Uterus (tissue), 4 donors: ENCODE measurements at places on chromosomes 16 and 17. TPM values are rescaled to one million over a fixed set of nuclear protein-coding genes. Genes with fewer than 3 reads are reported as not detected.

DNA sequence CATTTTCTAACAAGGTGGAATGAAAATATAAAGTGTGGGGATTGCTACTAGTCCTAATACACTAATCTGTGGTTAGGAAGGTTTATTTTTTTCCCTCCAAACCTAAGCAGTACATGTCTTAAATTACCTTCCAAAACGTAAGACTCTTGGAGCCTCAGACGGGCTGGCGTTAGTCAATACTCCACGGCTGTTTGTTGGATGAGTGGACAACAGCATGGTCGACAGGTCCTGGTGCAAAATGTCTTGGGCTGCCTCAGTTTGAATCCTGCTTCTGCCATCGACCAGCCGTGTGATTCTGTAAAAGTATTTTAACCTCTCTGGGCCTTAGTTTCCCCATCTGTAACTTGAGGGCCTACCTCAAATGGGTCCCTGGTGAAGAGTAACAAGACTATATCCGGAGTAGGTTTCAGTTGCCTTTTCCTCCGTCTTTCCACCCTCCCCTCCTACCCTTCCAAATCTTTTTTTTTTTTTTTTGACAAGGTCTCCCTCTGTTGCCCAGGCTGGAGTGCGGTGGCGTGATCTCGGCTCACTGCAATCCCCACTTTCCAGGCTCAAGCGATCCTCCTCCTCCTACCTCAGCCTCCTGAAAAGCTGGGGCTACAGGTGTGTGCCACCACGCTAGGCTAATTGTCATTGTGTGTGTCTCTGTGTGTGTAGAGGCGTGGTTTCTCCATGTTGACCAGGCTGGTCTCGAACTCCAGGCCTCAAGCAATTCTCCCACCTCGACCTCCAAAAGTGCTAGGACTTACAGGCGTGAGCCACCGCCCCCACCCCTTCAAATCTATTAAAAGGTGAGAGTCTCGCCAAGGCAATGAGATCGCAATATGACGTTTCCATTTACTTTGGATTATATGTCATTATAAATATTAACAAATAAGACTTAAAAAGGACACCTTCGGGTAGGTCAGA lies 5.8 kb downstream of the SCGB1C2 start:
- no peaks in the 10 kb centered on the region for H3K4me1 ChIP-seq
- no peak overlapping the region for H3K27ac ChIP-seq
- no peak overlapping the region for H3K4me3 ChIP-seq
- H3K36me3 ChIP-seq, result no peaks in the 10 kb centered on the region
- DNase-seq, result no peak
- no peaks in the 10 kb centered on the region for H3K27me3 ChIP-seq

DNA sequence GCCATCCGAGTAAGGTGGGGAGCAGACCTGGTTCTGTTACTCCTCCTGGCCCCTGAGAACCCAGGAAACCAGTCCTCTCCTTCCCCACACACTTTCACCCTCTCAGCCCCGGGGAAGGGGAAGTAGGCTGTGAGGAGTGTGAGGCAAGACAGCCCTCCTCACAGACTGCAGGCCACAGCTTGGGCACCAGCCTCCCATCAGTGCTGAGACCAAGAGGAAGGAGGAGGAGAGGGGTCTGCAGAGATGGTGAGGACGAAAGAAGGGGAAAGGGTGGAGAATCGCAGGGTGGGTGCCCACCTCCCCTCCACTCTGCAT lies 7.0 kb downstream of the G6PC3 start:
- H3K36me3 ChIP-seq, result no peaks in the 10 kb centered on the region
- DNase-seq, result no peak
- H3K27me3 ChIP-seq, result no peaks in the 10 kb centered on the region
- no peak overlapping the region for H3K4me3 ChIP-seq

GRCh38 chr16:2603165-2604015 lies 65.6 kb downstream of the PDPK1 start:
- H3K27me3 ChIP-seq, result no peaks in the 10 kb centered on the region
- H3K27ac ChIP-seq, result peak overlapping the region; percentile 73
- peak overlapping the region; percentile 92 for H3K4me3 ChIP-seq

DNA sequence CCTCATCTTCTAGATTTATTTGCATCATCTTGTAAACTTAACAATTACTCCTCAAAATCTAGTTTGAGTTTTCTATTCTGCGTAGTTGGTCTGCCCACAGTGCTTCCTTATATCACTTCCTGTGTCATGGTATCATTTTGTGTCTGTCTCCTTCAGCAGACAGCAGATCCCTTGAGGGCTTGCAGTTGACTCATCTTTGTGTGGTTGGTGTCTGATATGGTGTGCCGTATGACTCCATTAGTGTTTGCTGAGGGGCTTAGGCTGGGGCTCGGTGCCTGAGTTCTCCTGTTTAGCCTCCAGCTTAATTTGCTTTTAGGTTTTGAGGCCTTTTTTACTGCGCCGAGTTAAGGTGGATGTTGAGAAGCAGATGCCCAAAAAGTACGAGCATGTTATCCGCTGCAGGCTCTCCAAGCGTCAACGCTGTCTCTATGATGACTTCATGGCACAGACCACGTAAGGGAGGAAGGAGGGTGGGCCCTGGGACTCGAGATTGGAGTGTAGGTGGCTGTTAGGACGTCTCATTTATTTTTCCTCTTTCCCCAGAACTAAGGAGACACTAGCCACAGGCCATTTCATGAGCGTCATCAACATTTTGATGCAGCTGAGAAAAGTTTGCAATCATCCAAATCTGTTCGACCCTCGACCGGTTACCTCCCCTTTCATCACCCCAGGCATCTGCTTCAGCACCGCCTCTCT lies 16.9 kb downstream of the SRCAP start:
- DNase-seq, result no peak
- no peaks in the 10 kb centered on the region for H3K36me3 ChIP-seq
- no peaks in the 10 kb centered on the region for H3K4me1 ChIP-seq

DNA sequence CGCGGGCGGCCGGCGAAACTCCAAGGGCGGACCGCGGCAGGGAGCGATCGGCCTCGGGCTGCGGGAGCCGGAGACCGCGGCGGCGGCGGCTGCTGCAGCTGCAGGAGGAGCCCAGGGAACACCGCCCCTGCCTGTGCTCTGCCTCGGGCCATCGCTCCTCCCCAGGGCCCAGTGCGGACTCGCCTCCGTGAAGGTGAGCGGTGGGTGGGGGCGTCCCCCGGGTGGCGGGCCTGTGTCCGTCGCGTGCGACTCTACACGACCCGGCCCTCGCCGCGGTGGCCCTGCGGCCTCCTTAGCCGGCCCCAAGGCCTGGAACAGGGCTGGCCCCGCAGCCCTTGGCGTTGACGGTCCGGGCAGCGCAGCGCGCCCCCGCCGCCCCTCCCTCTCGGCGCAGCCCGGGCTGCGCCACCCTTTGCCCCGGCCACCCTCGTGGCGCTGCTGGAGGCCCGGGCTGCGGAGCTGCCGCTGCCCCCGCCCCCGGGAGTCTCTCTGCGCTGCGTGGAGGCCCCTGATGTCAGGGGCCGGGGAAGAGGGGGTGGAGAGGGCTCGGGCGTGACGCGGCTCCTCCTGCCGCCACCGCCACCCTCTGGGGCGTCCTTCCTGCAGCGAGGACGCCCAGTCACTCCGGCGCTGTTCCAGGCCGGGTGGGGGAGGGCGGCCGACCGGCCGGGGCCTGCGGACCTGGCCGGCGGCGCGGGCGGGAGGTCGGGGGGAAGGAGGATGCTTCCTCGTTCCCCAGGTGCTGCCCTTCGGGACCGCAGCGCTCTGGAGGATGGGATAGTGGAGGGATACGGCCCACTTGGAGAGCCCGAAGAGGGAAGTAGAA lies 485 bp downstream of the DYNLL2 start:
- peak overlapping the region; percentile 79 for H3K4me3 ChIP-seq
- H3K27ac ChIP-seq, result peak overlapping the region; percentile 85
- no peaks in the 10 kb centered on the region for H3K36me3 ChIP-seq

GRCh38 chr17:9177212-9177611 lies 155.9 kb downstream of the NTN1 start:
- H3K36me3 ChIP-seq, result no peaks in the 10 kb centered on the region
- H3K4me1 ChIP-seq, result no peaks in the 10 kb centered on the region
- no peak overlapping the region for H3K4me3 ChIP-seq
- H3K27me3 ChIP-seq, result no peaks in the 10 kb centered on the region
- peak; percentile 23 for DNase-seq

DNA sequence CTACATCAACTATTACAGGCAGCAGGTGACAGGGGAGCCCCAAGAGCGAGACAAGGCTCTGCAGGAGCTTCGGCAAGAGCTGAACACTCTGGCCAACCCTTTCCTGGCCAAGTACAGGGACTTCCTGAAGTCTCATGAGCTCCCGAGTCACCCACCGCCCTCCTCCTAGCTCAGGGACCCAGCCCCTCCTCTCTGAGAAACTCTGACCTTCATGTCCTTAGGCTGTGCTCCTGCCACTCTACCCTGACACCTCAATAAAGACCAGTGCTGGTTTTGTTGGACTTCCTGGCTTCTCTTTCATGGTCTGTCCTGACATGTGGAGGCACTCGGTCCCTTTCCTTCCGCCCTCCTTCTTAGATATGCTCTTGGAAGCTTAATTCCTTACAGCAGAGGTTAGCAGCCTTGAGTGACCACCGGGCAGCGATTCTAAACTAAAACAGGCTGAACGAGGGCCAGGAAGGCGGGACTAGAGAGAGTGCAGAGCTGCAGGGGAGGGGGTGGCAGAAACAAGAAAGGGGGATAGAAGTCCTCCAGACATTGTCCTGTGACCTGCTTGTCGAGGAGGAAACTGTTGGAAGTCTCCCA lies 915 bp downstream of the AHSP start:
- peak overlapping the region; percentile 79 for H3K27ac ChIP-seq
- peak; percentile 35 for DNase-seq
- peaks cover 6% of the 10 kb centered on the region for H3K4me1 ChIP-seq
- no peaks in the 10 kb centered on the region for H3K27me3 ChIP-seq
- no peaks in the 10 kb centered on the region for H3K36me3 ChIP-seq
- peak overlapping the region; percentile 45 for H3K4me3 ChIP-seq

DNA sequence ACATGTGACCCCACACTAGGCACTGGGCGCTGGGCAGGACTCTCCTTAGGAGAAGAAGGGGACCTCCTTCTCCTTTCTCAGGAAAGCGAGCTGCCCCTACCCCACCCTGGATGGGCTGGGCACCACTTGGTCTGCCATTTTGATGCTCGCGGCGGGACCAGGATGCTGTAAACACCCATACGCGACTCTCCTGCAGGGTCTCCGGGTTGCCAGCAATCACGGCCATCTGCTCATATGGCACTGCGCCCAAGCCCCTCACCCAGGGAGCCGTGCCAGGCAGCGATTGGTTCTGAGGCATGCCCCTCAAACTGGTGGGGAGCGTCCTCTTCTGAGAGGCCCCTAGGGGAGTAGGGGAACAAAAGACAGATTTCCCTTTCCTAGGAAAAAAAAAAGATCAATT lies 99.0 kb downstream of the C16orf78 start:
- H3K4me1 ChIP-seq, result no peaks in the 10 kb centered on the region
- DNase-seq, result peak; percentile 11
- no peaks in the 10 kb centered on the region for H3K27me3 ChIP-seq
- no peak overlapping the region for H3K4me3 ChIP-seq
- no peak overlapping the region for H3K27ac ChIP-seq

DNA sequence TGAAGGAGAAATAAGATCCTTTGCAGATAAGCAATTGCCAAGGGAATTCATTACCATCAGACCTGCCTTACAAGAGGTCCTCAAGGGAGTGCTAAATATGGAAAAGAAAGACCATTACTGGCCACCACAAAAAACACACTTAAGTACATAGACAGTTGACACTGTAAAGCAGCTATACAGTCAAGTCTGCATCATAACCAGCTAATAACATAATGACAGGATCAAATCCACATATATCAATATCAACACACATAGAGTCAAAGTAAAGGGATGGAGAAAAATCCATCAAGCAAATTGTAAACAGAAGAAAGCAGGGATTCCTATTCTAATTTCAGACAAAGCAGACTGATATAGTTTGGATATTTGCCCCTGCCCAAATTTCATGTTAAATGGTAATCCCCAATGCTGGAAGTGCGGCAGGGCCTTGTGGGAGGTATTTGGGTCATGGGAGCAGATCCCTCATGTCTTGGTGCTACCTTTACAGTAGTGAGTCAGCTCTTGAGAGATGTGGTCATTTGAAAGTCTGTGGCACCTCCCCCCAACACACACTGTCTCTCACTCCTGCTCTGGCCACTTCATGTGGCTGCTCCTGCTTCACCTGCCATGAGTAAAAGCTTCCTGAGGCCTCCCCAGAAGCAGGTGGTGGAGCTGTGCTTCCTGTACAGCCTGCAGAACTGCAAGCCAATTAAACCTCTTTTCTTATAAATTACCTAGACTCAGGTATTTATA lies 32.8 kb downstream of the TANC2 start:
- no peaks in the 10 kb centered on the region for H3K36me3 ChIP-seq
- no peak overlapping the region for H3K4me3 ChIP-seq
- H3K4me1 ChIP-seq, result no peaks in the 10 kb centered on the region
- H3K27ac ChIP-seq, result no peak overlapping the region
- DNase-seq, result no peak

DNA sequence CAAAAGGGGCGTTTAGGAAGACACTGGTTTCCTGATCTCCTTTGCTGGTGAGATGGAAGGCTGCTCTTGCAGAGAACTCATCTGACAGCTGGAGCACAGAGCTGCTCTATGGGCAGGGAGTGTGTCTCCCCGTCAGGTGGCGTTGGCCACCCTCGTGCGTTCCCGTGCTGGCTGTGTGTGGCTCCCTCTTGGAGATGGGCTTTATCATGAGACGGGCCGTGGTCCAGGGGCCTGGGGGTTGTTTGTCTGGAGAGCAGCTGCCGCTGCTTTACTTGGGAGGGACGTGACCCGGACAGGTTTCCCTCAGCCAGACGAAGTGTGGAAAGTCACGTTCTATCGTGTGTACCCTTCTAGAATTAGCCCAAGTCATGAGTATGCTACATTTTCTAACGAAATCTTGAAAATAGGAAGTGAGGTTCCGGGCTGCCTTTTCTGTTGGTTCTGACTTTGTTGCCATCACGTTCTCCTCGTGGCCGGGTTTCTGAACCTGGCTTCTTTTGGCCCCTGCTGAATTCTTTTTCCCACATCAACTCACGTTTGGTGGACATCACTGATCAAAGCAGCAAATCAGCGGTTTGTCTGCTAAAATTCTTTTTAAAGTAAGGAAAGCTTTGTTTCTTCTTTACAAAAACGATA lies 105.6 kb upstream of the CHMP6 start:
- no peak for DNase-seq
- H3K27me3 ChIP-seq, result no peaks in the 10 kb centered on the region
- H3K4me1 ChIP-seq, result no peaks in the 10 kb centered on the region
- H3K27ac ChIP-seq, result no peak overlapping the region

GRCh38 chr17:39014795-39015545 lies 47.8 kb upstream of the FBXO47 start:
- DNase-seq, result no peak
- H3K27ac ChIP-seq, result peak overlapping the region; percentile 25
- no peaks in the 10 kb centered on the region for H3K36me3 ChIP-seq
- no peaks in the 10 kb centered on the region for H3K4me1 ChIP-seq
- H3K4me3 ChIP-seq, result no peak overlapping the region

GRCh38 chr17:4833941-4834680 lies 971 bp downstream of the MINK1 start:
- peak overlapping the region; percentile 83 for H3K27ac ChIP-seq
- no peak for DNase-seq
- peak overlapping the region; percentile 78 for H3K4me3 ChIP-seq
- H3K27me3 ChIP-seq, result no peaks in the 10 kb centered on the region
- H3K4me1 ChIP-seq, result peaks cover 4% of the 10 kb centered on the region
- no peaks in the 10 kb centered on the region for H3K36me3 ChIP-seq

- no peaks in the 10 kb centered on the region for H3K27me3 ChIP-seq
- peaks cover 7% of the 10 kb centered on the region for H3K4me1 ChIP-seq
- DNase-seq, result no peak
- no peaks in the 10 kb centered on the region for H3K36me3 ChIP-seq
- H3K4me3 ChIP-seq, result no peak overlapping the region
Observed at GRCh38 chr17:81681672-81682071, 1.9 kb downstream of the ARL16 start.

The FBXW10 gene
- 0.07 TPM for total RNA-seq

The NPIPA7 gene
- not detected for total RNA-seq

The SLC5A10 gene
- not detected for total RNA-seq
